ENCODE measurements at places on chromosomes 6 and 20. TPM values are rescaled to one million over a fixed set of nuclear protein-coding genes. Genes with fewer than 3 reads are reported as not detected.
A peak's percentile ranks its signal among the peaks of the same experiment; 100 is the strongest.

LY6G6C gene
- not detected for total RNA-seq

CCN6 gene
- total RNA-seq, result 0.26 TPM

RIN2 gene
- total RNA-seq, result not detected

ZFAND3 gene
- 39.6 TPM for total RNA-seq

DNA sequence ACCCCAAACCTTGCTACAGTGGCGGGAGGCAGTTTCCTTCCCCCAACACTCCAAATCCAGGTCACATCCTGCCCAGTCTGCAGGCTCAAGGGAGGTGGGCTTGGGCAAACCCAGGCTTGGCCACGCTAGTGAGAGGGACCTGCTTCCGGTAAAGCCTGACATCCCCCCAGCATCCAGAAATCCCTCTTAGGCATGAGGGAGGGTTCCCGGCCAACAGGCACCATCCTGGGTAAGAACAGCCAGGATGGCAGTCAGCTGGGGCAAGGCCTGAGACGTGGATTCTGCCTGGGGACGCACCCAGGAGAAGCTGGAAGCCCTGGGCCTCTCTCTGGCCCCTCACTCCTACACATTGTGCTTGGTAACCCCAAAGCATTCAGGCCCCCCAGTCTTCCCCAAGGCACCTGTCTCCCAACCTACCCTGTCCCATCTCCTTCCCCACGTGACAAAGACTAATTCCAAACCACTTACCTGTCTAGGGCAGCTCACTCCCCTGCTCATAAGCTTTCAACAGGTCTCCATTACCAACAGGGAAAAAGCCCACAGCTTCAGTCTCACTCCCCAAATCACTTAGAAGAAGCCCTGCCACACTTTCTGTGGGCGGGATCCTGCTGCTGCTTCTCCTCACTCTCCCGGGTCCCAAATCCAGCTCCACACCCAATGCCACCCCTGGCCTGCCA is 2.1 kb downstream of the C20orf144 start:
- peak overlapping the region; percentile 89 for H3K27ac ChIP-seq
- peaks cover 35% of the 10 kb centered on the region for H3K4me1 ChIP-seq
- H3K27me3 ChIP-seq, result no peaks in the 10 kb centered on the region
- H3K36me3 ChIP-seq, result peaks cover 5% of the 10 kb centered on the region
- DNase-seq, result no peak

DNA sequence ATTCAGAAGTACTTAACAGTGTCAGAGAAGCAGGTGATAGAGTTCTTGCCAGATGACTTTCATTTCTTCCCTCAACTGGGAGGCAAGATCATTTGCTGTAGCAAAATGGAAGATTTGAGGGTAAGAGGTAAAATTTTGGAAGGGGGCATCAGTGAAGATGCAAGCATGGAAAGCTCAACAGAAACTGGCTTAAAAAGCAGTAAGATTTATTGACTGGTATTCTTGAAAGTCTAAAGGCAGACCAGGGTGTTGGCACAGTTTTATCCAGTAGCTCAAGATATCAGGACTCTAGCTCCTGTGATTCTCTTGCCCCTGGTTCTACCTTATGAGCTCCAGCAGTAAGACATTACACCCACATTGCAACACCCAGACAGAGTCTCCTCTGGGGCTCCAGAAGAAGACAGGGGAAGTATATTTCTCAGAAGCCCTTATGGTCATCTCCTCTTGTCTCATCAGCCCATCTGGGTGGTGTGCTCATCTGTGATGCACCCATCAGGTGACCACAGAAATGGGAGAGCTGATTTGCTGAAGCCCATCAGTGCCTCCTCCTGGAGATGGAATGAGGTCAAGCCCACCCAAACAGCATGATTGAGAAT is 16.0 kb upstream of the MOCS1 start:
- H3K36me3 ChIP-seq, result no peaks in the 10 kb centered on the region
- no peak overlapping the region for H3K27ac ChIP-seq
- no peaks in the 10 kb centered on the region for H3K27me3 ChIP-seq
- no peak overlapping the region for H3K4me3 ChIP-seq

- no peak overlapping the region for H3K4me3 ChIP-seq
- DNase-seq, result no peak
- no peaks in the 10 kb centered on the region for H3K27me3 ChIP-seq
- no peak overlapping the region for H3K27ac ChIP-seq
Measured at GRCh38 chr6:3138341-3138740, 19.0 kb downstream of the TUBB2A start.

DNA sequence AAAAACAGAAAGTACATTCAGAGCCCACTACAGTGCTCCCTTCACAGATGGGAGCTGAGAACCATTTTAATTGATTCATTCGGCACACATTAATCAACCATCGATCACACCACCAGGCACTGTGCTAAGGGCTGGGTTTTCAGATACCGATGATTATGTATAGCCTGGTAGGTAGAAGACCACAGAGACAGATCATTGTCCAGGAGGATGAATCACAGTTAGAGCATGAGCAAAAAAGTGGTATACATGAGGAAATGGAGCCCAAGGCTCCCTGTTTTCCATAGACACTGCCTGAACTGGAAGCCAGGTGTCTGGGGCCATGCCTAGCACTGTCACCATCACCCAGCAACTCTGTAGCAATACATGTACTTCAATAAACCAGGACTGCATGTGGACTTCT is 9.0 kb upstream of the PRDM1 start:
- peaks cover 20% of the 10 kb centered on the region for H3K27me3 ChIP-seq
- H3K27ac ChIP-seq, result no peak overlapping the region
- no peak overlapping the region for H3K4me3 ChIP-seq
- peaks cover 6% of the 10 kb centered on the region for H3K4me1 ChIP-seq
- no peaks in the 10 kb centered on the region for H3K36me3 ChIP-seq

DNA sequence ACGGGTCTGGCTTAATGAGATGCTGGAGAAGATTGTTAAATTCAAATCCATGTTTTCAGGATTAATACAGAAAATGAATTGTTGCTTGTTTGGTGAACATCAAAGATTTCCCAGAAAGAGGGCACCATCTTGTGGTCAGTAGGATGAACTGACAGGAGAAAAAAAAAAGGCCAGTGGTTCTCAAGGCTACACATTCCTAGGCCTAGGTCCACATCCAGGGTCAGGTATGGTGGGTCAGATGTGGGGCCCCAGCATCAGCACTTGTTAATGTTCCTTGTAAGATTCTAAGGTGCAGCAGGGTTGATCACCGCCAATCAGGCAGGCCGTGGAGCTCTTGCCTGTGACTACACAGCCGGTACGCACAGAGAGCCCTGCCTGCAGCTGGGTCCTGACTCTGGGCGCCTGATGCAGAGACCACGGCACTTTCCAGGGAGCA is 34.0 kb upstream of the FOXO3 start:
- H3K4me1 ChIP-seq, result no peaks in the 10 kb centered on the region
- H3K27me3 ChIP-seq, result peaks cover 10% of the 10 kb centered on the region
- no peak for DNase-seq
- no peak overlapping the region for H3K27ac ChIP-seq

DNA sequence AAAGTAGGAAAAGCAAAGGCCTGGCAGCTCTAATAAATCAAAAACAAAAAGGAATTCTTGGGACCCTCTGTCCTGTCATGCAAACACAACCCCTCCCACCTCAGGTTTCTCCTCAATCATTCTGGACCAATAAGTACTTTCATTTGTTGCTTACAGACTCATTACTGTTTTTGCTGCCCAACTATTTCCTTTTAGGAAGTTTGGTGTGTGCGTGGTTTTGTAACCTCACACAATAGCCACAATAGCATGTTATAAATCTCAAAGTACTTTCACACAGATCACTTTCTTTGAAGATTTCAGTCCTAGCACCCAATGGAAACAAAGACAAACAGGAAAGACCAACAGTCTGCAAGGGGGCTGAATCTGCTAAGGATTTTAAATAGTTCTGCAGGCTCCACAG is 4.5 kb downstream of the MRPL14 start:
- H3K27ac ChIP-seq, result peak overlapping the region; percentile 65
- H3K4me3 ChIP-seq, result peak overlapping the region; percentile 52
- H3K36me3 ChIP-seq, result peaks cover 42% of the 10 kb centered on the region
- peaks cover 63% of the 10 kb centered on the region for H3K4me1 ChIP-seq
- DNase-seq, result peak; percentile 77
- no peaks in the 10 kb centered on the region for H3K27me3 ChIP-seq

- no peaks in the 10 kb centered on the region for H3K27me3 ChIP-seq
- no peak for DNase-seq
- H3K36me3 ChIP-seq, result peaks cover 32% of the 10 kb centered on the region
- H3K27ac ChIP-seq, result no peak overlapping the region
Measured at GRCh38 chr6:144480473-144480872, 195.3 kb downstream of the UTRN start.

- H3K4me3 ChIP-seq, result no peak overlapping the region
- H3K27me3 ChIP-seq, result no peaks in the 10 kb centered on the region
- no peaks in the 10 kb centered on the region for H3K4me1 ChIP-seq
Measured at GRCh38 chr20:34506480-34506879, 9.7 kb upstream of the DYNLRB1 start.

DNA sequence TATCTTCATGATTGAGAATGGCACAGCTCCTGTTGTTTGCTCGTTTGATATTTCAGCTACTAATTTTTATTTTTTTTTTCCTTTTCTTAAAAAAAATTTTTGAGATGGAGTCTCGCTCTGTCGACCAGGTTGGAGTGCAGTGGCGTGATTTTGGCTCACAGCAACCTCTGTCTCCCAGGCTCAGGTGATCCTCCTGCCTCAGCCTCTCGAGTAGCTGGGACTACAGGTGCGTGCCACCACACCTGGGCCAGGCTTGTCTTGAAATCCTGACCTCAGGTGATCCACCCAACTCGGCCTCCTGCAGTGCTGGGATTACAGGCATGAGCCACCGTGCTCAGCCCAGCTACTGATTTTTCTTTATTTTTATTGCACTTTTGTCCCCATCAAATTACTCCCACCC is 150.2 kb upstream of the SIM1 start:
- H3K27ac ChIP-seq, result no peak overlapping the region
- no peaks in the 10 kb centered on the region for H3K4me1 ChIP-seq
- DNase-seq, result no peak
- no peaks in the 10 kb centered on the region for H3K27me3 ChIP-seq
- H3K4me3 ChIP-seq, result no peak overlapping the region

Measured in activated CD4-positive, alpha-beta T cell treated with anti-CD3 and anti-CD28 coated beads, Interleukin-2, amount 10 ng/mL, durations not matched to agents 24 days and 14 days (primary cell).